ENCODE measurements at places on chromosomes 7 and 10. TPM values are rescaled to one million over a fixed set of nuclear protein-coding genes. Genes with fewer than 3 reads are reported as not detected.

DNA sequence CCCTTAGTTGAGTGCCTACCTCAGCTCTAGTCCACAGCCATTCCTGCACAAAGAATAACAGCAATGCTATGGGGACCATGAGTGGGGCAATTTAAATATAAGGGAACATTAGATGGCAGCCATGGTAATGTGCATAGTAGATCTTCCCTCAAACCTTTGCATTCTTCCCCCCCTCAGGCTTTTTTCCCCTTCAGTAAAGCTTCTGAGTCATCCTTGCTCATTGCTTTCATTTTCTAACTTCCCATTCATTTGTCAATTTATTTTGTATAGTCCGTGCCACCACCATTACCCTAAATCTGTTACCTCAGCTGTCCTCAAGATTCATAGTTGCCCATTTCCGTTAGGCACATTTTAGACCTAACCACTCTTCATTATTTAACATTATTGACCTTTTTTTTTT is 10.7 kb downstream of the HECTD2 start:
- no peak for DNase-seq

DNA sequence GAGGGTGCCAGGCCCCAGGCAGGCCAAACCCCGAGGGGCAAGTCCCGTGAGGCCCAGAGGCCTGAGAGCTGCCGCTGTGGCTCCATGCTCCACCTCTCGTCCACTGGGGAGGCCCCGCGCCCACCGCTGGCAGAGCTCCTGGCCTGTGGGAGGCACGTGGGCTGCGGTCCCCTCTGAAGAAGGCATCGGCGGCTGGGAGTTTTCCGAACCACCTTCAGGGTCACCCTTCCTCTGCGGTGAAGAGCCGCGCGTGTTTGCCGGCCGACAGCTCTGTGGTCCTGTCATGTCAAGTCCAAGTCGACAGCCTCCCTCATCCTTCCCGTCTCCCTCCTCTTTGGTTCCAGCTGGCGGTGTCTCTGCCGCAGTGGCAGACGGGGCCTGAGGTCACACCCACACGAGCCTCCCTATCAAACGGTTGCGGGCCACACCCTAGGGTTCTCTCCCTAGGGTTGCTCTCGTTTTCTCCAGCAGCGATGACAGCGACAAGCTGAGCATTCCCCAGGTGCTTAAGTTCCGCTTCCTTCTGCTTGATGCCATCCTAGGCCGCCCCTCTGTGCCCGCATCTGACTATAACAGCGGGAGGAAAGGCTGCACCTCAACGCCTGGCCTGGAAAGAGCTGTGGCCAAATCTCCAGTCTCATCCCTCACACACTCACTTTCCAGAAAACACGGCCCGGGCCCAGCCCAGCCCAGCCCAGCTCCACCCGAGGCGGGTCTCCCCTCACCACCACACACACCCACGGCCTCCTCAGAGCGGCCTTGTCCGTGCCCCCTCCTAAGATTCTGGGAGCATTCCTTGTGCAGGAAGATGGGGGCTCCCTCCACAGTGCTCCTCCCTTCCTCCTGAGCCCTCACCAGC is 185.0 kb downstream of the ELFN1 start:
- no peak for DNase-seq

- no peak for DNase-seq
Observed at GRCh38 chr7:16345979-16346958, 75.1 kb downstream of the CRPPA start.

GRCh38 chr10:43396061-43396927 is 12.7 kb downstream of the HNRNPF start:
- DNase-seq: peak; percentile 85

- DNase-seq: no peak
Observed at GRCh38 chr10:127984945-127985344, 78.0 kb downstream of the PTPRE start.

DNA sequence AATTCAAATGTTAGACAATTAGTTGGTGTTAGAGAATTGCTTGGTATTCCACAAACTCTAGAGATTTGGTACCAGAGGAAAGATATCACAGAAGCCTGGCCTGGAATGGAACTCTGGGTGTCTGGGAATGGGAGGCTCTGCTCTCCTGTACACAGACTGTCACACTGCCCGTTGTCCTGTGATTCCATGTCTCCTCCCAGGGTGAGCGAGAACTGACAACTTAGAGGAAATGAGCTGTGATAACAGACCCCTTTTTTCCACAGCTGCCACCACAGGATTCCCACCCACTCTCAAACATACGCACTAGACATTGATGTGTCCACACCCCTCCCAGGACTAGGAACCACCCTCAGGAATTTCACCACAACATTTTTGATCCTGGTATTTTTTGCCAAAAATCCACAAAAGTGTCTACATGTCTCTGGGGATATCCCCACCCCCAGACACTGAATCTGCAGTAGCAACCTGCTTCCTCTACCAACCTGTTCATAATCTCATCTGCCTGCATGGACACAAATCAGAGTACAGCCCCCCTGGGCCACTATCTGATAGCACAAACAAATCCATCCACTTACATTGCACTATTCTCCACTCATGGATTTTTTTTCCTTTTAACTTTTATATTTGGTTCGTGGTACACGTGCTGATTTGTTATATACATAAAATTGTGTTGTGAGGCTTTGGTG is 4.7 kb downstream of the ZNF273 start:
- DNase-seq: no peak

GRCh38 chr10:132335189-132336063 is 3.4 kb downstream of the LRRC27 start:
- DNase-seq: no peak

- no peak for DNase-seq
Observed at GRCh38 chr10:21995557-21995956, 8.0 kb downstream of the DNAJC1 start.

- DNase-seq: no peak
Observed at GRCh38 chr10:131399981-131400380, 88.5 kb upstream of the TCERG1L start.

DNA sequence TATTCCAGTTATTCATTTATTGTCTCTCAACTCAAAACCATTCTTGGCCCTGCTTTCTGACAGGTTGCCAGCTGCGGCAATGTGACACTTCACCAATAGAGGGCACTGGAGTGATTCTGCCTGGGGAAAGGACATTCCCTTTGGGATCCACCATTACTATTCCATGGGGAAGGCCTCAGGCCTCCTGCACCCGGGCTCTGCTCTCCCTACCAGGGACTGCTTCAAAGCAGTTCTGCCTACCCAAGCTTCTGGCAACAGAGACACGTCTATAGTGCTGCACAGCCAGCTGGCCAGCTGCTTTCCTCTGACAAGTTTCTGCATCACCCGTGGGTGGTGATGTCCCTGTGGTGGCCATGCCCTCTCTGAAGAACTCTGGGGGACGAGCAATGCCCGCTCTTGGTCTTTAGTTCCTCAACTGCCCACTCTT is 163.8 kb downstream of the ELMO1 start:
- DNase-seq: no peak

- no peak for DNase-seq
Observed at GRCh38 chr10:110820321-110820814, 51.4 kb upstream of the PDCD4 start.

GRCh38 chr10:130079614-130080460 is 30.8 kb downstream of the C10orf143 start:
- DNase-seq: no peak

- no peak for DNase-seq
Observed at GRCh38 chr10:59133841-59134593, 42.4 kb upstream of the PHYHIPL start.

DNA sequence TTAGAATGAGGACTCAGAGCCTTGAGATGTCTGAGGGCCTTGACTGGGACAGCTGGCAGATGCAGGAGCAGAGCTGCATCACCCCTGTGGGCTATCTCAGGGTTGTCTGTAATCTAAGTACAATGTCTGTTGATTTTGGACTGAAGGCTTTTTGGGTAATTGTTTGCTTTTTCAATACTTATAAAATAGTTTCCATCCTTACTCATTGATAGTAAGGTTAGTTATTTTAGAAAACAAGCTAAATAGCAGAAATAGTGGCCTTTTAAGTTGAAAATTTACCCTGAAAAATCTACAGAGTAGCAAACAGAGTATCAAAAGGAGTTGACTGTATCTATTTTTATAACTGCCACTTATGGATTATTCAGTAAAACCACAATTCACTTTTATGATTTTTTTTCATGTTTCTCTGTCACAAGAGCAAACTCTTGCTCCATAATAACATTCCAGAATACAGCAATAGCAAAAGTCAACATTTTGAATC is 179.7 kb downstream of the CFTR start:
- DNase-seq: no peak

Gene ECHS1
- 34.1 TPM for total RNA-seq

Gene BLOC1S2
- 14.2 TPM for total RNA-seq

Gene UCMA
- total RNA-seq: not detected

Gene SYT15
- 2.4 TPM for total RNA-seq

Gene CHST3
- total RNA-seq: 4.7 TPM

Gene PAX4
- total RNA-seq: 0.21 TPM

Gene CRTAC1
- 1.3 TPM for total RNA-seq

Gene AIMP2
- total RNA-seq: 7.6 TPM

Data from pancreas (tissue), 10 donors.